Stimulated activated CD4-positive, alpha-beta T cell treated with anti-CD3 and anti-CD28 coated beads, Interleukin-15, amount 100 ng/mL, for 48 hours (primary cell): ENCODE measurements at places on chromosomes 16 and 17.

DNA sequence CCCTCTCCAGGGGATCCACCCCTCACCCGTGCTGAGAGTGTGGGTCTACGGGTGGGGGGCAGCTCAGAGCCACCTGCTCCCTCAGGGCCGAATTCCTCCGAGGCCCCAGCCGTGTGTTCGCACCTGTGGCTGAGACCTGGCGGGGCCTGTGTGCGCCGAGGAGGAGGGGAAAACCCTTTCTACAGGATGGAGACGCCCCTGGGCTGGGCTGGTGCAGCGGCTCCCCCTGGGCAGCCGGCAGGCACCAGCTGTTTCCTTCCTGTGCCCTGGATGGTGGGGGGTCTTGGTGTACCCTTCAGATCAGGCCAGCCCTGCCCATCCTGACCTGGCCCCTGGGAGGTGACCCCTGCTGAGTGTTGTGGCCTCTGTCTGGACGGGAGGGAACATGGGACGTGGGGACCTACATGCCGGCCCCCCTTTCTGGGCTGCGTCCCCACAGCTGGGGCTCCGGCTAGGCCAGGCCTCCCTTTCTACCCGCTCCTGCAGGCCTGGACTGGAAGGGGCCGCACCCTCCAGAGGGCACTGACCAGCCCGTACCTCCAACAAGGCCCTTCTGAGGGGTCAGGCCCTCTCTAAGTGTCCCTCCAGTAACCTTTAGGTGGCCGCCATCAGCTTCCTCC lies 28.3 kb upstream of the PABPN1L start:
- DNase-seq = no peak

DNA sequence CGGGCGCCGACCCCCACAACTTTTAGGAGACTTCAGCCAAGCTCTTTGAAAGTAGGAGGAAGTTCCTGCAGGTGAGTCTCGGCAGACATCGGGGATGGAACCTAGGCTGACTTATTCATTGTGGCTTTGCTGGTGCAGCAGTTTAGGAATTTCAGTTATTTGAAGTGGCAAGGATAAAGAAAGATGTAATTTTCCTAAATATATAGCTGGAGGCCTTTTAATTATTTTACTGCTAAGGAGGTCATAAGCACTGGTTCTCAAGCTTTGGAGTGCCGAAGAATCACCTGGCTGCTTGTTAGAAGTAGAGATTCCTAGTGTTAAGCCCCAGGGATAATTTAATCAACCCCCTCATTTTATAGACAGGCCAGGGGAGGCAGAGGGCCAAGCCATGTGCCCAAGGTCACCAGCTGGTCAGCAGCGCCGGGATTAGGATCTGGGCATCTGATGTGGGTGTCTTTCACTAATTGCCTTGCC lies 28.9 kb upstream of the BCAR1 start:
- DNase-seq = no peak

DNA sequence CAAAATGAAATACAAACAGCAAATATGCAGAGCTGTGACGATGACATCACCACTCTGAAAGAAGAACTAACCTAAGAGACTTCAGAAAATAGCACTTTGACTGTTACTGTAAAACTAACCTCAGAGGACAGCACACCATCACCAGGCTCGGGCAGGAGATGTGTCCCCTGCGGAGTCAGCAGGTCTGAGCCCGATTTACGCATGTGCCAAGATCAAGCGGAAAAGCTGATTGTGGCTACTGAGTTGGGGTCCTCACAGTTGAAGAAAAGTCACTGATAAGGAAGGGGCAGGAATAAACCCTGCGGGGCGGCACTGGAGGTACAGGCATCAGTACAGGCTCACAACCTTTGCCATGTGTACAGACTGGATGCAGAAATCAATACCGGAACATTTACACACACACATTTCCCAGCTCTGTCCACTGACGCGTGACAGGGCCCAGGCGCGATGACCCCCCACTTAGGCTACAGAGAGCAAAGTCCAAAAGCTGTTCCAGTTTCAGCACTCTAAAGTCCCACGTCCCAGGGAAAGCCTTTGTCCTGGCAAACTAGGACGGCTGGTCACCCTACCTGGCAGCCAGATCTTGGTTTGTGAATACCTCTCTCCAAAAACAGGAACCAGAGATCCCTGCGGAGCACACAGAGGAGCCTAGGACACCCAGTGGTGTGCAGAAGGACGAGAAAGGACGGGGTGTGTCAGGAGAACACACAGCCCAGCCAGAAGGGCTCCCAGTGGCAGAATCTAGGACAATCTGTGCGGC lies 21.5 kb downstream of the TRAP1 start:
- DNase-seq = no peak

GRCh38 chr16:74761665-74762064 lies 13.0 kb downstream of the FA2H start:
- DNase-seq = no peak

- DNase-seq = no peak
These were observed 174.8 kb downstream of the XYLT1 start for GRCh38 chr16:17295948-17296347.

- DNase-seq = no peak
These were observed 195.4 kb upstream of the KCNJ16 start for GRCh38 chr17:69879576-69879975.

DNA sequence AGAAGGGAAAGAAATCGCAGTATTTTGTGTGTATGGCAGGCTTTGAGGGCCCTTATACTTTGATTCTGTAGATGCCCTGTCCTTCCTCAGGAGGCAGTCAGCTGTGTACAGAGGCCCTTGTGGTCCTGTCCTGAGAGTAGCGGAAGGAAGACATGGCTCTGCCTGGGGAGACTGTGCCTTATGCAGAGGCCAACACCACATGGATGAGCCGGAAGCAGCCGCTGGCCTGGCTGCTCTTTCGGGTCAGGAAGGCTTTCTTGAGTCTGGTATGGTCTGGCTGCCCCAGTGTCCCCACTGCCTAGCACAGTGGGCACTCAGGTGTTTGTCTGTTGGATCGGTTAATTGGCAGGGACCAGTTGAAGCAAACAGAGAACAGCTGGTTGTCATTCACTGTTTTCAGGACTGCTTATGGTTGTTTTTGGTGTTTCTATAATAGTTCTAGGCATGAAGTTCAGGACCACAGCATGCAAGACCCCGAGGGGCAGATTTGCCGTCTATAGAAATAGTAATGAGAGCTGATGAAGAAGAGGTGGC lies 12.4 kb downstream of the USP10 start:
- DNase-seq = no peak

- peak; percentile 86 for DNase-seq
These were observed 7.5 kb downstream of the MNT start for GRCh38 chr17:2393174-2393953.

DNA sequence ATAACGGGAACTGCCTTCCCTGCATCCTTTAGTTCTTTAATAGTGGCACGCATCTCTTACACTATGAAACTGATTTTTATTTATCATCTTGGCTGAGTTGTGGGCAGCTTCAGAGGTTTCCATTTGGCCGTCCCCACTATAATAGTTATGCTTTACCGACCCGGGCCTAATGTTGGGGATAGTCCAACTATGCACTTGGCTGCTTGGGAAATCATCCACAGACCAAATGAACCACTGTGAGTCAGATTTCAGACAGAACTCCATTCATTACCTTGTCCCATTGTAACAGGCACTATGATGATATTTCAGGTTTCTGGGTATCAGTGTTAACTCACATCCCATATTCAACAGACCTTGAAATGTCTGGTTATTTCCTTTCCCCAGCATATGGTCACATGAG lies 6.1 kb upstream of the SLFN5 start:
- no peak for DNase-seq

DNA sequence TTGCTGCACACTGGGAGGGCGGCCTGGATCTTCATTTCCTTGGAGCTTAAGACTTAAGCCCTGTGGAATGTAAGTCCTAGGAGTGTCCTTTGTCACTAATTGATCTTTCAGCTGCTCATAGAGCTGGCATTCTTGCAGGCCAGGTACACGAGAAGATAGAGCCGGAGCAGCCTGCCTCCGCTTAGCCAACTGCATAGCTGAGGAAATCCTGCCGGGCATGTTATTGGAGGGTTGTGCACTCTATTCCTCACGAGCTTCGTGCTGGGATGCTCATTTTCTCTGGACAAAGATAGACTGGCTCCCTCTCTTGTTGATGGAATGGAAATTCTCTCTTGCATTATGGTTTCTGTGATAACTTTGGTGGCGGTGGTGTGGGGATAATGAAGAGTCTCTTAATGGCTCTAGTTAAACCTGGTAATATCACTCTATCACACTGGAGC lies 76.9 kb downstream of the RPA1 start:
- no peak for DNase-seq

GRCh38 chr17:2854143-2855055 lies 58.2 kb downstream of the RAP1GAP2 start:
- no peak for DNase-seq

DNA sequence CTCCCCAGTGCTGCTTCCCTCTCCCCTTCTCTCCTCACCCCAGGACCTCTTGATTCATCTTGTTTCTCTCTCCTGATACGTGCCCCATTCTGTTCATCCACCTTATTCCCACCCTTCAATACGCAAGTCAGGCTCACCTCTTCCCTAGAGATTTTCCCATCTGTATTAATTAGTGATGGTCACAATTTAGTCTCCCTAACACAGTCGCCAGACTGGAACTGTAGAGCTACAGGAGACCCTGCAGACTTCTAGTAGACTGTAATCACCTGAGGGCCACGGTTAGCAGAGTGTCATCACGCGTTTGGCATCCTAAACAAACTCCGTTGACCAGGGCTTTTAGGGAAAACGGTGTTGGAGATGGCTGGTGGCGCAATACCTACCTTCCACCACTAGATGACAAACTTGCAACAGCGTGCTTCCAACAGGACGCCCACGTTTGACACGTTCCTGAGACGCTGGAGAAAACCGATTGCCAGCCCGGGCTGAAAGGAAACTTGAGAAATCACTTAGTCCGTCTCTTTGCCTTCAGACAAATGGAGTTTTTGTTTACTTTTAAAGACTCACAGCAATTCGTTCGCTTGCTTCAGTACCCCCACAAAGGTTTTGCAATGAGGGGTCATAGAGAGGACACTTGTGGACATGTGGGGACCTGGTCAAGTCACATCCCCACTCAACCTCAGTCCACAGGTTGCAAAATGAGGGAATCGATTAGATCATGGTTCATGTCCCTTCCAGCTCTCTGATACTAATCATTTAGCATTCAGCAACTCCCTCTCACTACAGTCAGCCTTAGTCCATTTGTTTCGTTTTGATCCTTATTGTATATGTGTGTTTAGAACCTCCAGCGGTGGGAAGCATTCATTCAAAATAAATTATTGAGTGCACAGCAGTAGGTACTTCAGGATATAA lies 20.6 kb downstream of the MYL4 start:
- DNase-seq = peak; percentile 69

GRCh38 chr16:86158688-86159360 lies 259.9 kb downstream of the IRF8 start:
- no peak for DNase-seq

GRCh38 chr16:65098916-65099315 lies 22.9 kb downstream of the CDH11 start:
- DNase-seq = no peak

GRCh38 chr17:61253362-61253761 lies 146.3 kb upstream of the TBX2 start:
- no peak for DNase-seq

GRCh38 chr17:44736551-44737240 lies 22.1 kb upstream of the ADAM11 start:
- DNase-seq = no peak

- no peak for DNase-seq
These were observed 24.9 kb downstream of the CDRT15 start for GRCh38 chr17:14211801-14212200.

GRCh38 chr17:35460354-35460851 lies 11.8 kb upstream of the SLFN13 start:
- DNase-seq = peak; percentile 24

GRCh38 chr17:21295036-21295952 lies 10.8 kb downstream of the MAP2K3 start:
- no peak for DNase-seq

DNA sequence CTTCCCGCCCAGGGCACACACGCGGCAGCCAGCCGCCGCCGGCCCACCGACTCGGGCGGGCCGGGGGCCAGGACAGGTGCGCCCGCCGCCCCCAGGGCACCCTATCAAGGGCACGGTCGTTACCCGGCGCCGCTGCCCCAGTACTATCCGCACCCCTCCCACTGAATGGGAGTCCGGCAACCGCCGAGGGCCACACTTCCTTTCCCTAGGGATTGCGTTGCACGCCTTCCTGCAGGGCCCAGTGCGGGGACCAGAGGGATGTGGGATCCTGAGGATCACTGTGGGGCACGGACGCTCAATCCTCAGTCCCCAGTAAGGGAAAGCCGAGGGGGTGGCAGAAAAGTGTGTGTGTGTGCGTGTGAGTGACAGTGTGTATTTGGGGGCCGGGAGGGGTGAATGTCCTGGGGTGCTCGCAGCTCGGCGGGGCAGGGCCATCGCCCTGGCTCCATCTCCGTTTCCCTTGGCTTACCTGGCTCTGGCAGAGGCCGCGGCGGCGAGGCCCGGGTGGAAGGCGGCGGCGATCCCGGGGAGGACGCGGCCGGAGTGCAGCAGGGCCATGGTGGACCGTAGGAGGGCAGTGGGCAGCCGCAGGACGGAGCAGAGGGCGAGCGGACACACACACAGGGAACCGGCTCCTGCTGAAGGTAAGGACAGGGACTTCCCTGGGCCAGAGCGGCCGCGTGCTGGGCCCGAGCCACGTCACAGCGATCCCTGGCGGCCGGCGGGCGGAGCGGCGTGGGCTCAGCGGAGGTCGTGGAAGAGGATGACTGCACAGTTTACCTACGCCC lies at the start of gene GOT2:
GOT2 (minus strand) TSS at position 646 of the 788 bp plus-strand sequence; CDS start at position 558, 88 bp downstream.
- peak; percentile 69 for DNase-seq

- DNase-seq = no peak
These were observed 18.9 kb upstream of the CBFA2T3 start for GRCh38 chr16:88995746-88996535.

- DNase-seq = peak; percentile 13
These were observed 122.1 kb downstream of the SKAP1 start for GRCh38 chr17:48307814-48308411.

GRCh38 chr17:46035112-46035818 lies 36.2 kb downstream of the STH start:
- DNase-seq = no peak

GRCh38 chr16:89801800-89802199 lies 14.6 kb downstream of the FANCA start:
- DNase-seq = no peak

- no peak for DNase-seq
These were observed 525.2 kb upstream of the PSMD7 start for GRCh38 chr16:73771196-73772064.

GRCh38 chr16:31274831-31275816 lies 15.3 kb downstream of the ITGAM start:
- no peak for DNase-seq

DNA sequence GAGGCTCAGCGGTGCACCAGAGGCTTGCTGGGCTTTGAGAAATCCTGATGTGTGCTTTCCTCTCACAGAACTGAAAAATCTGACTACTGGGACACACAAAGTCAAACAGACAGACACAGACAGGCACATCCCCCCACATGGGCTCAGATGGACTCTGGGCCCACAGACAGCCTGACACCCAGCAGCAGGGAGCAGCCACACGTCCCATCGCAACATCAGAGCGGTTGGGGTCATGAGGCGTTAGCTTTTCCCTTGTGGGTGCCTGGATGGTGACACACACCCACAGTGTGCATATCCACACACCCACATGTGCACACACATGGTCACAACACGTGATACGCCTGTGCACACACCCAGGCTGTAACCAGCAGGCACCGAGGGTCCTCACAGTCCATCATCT lies 6.3 kb downstream of the SPNS3 start:
- no peak for DNase-seq

- DNase-seq = no peak
These were observed 76.7 kb downstream of the C16orf95 start for GRCh38 chr16:87240211-87241136.
